ENCODE measurements at places on chromosomes 16 and 17.

DNA sequence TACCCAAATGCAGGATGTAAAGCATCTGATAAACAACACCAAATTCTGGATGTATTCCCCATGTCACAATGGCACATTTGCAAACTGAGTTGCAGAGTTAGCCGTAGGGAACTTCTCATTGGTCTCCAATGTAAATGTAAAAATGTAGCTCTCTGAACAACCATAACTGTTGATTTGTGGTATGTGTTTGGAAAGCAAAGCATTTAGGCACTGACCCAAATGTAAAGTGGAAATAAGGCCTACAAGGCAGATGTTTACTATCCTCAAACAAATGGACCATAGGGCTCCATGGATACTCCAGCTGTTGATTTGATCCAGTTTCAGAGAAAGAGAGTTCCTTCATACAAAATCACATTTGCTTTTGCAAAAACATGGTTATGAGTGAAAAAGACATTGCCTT is 223.0 kb upstream of the ELAC2 start:
- DNase-seq: no peak

- no peak for DNase-seq
Measured at GRCh38 chr16:49009204-49009603, 272.4 kb downstream of the CBLN1 start.

- DNase-seq: no peak
Measured at GRCh38 chr17:61720016-61720795, 129.2 kb upstream of the NACA2 start.

- no peak for DNase-seq
Measured at GRCh38 chr17:57542510-57542909, 202.6 kb downstream of the CCDC182 start.

DNA sequence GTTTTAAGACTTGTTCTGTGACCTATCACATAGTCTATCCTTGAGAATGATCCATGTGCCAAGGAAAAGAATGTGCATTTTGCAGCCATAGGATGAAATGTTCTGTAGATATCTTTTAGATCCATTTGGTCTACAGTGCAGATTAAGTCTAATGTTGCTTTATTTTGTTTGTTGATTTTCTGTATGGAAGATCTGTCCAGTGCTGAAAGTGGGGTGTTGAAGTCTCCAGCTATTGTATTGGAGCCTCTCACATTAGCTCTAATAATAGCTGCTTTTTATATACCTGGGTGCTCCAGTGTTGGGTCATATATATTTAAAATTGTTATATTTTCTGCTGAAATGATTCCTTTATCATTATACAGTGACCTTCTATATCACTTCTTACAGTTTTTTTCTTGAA is 155.6 kb upstream of the MON1B start:
- DNase-seq: no peak

DNA sequence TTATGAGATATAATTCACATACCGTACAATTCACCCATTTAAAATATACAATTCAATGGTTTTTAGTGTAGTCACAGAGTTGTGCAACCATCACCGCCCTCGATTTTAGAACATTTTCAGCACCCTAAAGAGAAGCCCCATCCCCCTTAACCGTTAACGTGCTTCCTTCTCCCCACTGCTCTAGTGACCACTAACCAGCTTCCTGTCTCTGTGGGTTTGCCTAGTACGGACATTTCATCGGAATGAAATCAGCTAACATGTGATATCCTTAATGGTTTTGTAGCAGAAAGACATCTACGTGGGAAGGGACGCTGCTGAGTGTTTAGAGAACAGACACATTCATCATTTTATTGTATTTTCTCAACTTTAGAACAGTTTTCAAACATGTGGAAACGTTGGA is 80.8 kb upstream of the HSBP1 start:
- DNase-seq: no peak

- no peak for DNase-seq
Measured at GRCh38 chr17:78271419-78272170, 40.2 kb downstream of the TMEM235 start.

DNA sequence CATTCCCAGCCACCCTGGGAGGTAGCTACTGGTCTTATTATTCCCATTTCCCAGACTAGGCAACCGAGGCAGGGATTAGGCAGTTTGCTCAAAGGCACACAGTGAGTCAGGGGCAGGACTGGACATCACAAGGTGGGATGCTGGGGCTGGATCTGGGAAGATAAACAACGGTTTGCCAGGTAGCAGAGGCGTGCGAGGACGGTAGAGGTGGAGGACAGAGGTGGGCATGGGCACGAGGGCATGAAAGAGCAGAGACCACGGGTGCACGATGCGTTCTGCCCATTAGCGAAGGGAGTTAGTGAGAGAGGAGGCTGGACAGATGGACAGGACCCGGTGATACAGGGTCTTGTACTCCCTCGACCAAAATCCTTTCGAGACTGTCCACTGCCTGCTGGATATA is 148.0 kb downstream of the SDK2 start:
- no peak for DNase-seq

DNA sequence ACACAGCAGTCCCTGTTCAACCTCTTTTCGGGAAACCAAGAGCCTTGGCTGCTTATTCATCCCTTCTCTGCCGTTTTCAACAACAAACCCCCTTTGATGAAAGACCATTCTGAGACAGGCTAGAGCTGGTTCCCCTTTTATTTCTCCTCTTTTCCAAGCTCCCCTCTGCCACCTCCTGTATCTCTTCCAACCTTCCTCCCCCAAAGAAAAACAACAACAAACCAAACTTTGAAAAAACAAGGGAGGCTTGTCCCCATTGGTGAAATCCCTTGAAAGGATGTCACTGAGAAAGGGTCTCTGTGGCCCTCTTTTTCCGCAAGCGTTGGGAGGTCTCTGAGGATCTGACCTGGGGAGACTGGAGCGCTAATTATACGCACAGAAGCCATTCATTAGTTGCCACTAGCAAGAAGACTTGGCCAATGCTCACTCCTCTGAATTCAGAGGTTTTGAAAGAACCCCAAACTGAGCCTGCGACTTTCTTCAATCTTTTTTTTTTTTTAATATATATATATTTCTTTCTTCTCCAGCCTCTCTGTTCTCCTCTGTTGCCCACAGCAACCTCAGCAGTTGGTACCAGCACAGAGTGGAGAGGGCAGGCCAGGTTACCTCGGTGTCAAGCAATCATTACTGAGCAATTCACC is 101.4 kb downstream of the PITPNC1 start:
- no peak for DNase-seq

GRCh38 chr16:85860413-85861094 is 38.4 kb upstream of the IRF8 start:
- DNase-seq: no peak

GRCh38 chr17:44097110-44097958 is 26.1 kb downstream of the HDAC5 start:
- DNase-seq: no peak

- DNase-seq: no peak
Measured at GRCh38 chr16:56113223-56113622, 78.1 kb upstream of the GNAO1 start.

- DNase-seq: no peak
Measured at GRCh38 chr17:7405350-7406234, 1.7 kb upstream of the TMEM256 start.

- DNase-seq: no peak
Measured at GRCh38 chr16:73152386-73153125, 104.6 kb upstream of the ZFHX3 start.

GRCh38 chr17:79612468-79613194 is 1.8 kb upstream of the RBFOX3 start:
- DNase-seq: no peak

DNA sequence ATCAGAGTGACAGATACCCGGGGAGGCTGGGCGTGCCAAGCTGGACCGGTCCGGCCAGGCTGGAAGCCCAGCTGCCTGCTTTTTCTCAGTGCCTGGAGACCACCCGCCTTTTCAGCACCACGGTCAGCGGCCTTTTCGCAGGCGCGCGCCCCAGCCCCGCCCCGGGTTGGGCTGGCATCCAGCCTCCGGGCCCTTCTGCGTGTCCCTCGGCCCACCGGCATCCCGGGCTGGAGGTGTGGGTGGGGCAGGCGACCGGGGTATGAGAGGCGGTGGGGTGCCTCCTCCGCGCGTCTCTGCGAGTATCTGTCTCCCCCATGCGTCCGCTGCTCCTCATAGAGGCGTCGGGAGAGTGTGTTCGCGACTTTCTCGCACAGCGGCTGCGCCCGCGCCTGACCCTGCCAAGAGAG is 102.5 kb downstream of the MRM1 start:
- DNase-seq: no peak

- DNase-seq: no peak
Measured at GRCh38 chr16:86585821-86586611, 7.7 kb downstream of the FOXL1 start.
